ENCODE measurements at places on chromosomes 3 and 15.

- no peak for DNase-seq
These were observed 32.8 kb upstream of the SFMBT1 start for GRCh38 chr3:53078656-53079055.

DNA sequence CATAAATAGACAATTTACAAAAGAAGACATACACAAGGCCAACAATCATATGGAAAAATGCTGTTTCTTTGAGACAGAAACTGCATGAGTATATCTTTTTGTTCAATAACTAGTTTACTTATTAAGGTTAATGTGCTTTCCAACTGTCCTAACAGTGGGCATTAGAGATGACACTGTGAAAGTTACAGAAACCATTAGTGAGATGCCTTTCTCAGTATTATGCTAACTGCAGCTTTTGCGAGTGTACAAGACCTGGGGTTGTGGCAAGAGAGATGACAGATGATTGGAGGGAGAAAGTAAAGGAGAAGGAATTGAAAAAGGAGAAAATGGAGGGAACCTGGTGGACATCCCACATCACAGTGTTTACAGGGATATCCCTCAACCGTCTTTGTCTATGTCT lies 640.5 kb downstream of the ZPLD1 start:
- no peak for DNase-seq

GRCh38 chr3:3806856-3807255 lies 7.6 kb downstream of the LRRN1 start:
- no peak for DNase-seq

- DNase-seq: no peak
These were observed 93.5 kb downstream of the WDR72 start for GRCh38 chr15:53665930-53666329.

GRCh38 chr3:72181251-72181650 lies 396.3 kb upstream of the PROK2 start:
- DNase-seq: no peak

- no peak for DNase-seq
These were observed 6.2 kb upstream of the ZNF774 start for GRCh38 chr15:90345857-90346256.

DNA sequence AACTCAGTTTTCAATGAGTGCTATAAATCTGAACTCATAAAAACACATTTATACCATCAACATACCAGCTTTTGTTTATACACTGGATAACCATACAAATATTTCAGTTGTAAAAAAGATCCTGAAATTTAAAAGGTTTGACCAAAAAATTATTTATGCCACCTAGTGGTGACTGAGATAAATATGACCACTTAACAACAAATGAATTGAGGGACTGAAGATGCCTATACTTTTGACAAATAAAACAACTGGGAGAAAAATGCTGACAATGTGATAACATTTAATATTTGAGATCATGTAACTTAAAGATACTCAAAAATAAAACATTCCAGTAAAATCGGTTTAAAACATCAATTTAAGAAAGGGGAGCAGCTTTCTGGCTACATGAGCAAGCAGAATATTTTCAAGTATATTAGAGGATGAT lies 30.4 kb downstream of the ATG3 start:
- no peak for DNase-seq

DNA sequence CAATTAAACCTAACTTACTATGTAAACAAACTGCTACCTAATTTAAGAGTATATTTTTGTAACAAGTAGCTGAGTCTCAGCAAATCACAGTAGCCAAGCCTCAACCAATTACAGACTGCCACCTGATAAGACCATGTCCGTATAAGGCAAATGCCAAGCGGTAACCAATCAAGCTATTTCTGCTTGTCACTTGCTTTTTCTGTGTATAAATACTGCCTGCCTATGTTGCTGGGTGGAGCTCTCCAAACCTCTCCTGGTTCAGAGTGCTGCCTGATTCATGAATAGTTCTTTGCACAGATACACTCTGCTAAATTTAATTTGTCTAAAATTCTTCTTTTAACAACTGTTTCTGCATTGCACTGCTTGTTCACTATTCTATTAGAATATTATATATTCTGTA lies 42.6 kb downstream of the ZNF148 start:
- no peak for DNase-seq

GRCh38 chr15:48501208-48501607 lies 144.3 kb downstream of the FBN1 start:
- no peak for DNase-seq

DNA sequence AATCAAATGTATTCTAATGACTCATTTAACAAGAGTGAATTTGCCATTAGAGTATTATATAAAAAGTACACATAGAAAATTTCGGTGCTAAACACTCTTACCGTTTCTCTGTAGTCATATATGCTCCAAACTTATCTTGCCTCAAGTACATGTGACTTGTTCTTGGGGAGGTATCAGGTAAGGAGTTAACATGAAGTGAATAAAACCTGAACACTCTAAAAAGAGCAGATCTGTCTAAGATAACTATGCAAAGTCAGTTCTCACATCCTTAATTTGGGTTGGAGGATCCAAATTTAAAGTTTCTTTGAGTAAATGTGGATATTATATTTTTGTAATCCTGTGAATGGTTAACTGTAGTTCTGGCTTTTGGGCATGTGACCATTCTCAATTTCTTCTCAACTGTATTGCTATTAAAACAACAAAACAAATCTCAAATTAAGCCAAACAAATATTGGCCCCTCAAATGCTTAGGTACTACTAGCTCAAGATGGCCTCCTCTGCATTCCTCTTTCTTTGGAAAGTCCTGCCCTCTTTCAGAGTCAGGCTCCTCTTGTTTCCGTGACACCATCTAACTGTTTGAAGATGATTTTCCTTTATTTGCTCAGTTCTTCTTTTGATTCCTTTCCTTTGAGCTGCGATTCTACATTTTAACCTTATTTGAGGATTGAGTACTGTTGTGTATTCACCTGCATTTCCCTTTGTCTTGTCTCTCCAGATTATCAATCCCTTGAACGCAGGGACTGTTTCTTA lies 4.2 kb downstream of the EDEM1 start:
- no peak for DNase-seq

GRCh38 chr15:65535192-65535591 lies 4.9 kb downstream of the HACD3 start:
- no peak for DNase-seq

- no peak for DNase-seq
These were observed 4.5 kb downstream of the B2M start for GRCh38 chr15:44715797-44716334.

DNA sequence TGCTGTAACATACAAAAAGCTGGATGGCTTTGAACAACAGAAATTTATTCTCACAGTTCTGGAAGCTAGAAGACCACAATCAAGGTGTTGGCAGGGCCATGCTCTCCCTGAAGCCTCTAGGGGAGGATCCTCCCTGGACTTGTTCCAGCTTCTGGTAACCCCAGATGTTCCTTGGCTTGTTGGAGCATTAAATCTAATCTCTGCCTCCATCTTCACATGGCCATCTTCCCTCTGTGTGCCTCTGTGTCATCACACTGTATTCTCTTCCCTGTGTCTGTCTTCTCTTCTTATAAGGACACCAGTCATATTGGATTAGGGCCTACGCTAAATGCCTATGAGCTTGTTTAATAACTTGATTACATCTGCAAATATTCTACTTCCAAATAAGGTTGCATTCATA lies 109.5 kb downstream of the STAG1 start:
- DNase-seq: no peak

DNA sequence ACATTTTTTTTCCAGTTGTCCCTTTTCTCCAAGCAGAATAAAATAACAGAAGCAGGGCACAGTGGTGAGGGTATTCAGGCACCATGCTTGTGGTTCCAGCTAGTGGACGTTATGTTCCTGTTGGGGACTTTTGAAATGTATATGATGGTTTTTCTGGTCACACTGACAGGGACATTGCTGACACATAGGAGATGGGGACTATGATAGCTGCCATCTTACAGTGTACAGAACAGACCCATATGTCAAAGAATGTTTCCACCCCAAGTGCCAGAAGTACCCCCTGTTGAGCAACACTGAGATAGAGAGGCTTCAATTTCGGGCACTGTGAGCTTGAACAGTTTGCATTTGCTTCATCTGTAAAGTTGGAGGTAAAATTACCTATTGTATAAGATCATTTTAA lies 38.6 kb downstream of the MCTP2 start:
- DNase-seq: no peak

- peak; percentile 10 for DNase-seq
These were observed 180.7 kb upstream of the GRM7 start for GRCh38 chr3:6680119-6680806.

DNA sequence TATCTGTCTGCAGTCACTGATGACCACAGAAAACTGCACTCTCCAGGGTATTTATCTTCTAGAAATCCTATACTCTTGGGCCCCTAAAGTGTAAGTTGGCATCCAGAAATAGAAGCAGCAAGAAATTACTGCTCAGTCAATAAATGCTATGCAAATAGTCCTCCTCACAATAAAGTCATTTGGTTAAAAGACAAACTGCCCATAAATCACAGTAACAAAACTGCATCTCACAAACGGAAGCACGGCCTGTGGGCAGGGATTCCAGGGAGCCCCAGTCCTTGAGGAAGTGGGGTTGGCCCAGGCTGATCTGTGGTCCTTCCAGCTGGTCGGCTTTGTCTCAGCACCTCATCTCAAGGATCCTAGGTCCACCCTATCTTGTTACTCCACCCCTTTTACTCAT lies 29.7 kb upstream of the SPATA12 start:
- no peak for DNase-seq

- DNase-seq: no peak
These were observed 2.8 kb upstream of the PAK2 start for GRCh38 chr3:196736670-196737374.

DNA sequence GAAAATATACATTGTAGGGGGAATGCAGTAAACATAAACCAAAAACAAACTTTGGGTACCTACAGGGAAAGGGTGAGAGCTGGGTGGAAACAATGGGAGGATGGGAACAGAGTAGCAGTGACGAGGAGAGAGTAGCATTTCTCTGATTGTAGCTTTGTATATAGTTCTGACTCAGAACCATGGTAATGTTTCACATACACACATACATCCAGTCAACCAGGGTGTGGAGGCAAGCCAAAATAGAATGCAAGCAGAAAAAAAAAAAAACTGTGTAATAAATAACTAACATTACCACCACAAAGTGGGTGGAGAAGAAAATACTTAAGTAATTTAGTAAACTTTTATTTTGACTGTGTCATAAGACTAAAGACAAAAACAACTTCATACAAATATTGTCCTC lies 27.2 kb downstream of the BCL2A1 start:
- DNase-seq: peak; percentile 41

GRCh38 chr3:7700977-7701376 lies 800.6 kb upstream of the LMCD1 start:
- no peak for DNase-seq

- no peak for DNase-seq
These were observed 27.0 kb upstream of the RNF7 start for GRCh38 chr3:141710888-141711616.

- no peak for DNase-seq
These were observed 573.6 kb upstream of the ARRDC4 start for GRCh38 chr15:97386940-97387339.

DNA sequence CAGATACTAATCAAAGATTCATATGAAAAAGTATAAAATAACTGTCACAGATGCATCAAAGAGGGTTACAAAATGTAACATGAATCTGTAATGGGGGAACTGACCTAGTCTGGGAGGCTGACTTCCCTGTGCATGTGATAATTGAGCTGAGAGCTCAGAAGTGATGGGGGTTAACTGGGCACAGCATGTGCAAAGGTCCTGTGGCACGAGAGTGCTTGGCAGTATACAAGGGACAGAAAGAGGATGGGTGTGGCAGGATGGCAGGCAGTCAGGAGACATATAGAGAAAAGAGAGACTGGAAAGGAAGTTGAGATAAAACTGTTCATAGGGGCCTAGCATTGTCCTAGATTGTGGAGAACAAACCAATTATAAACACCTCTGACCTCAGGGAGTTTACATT lies 47.8 kb upstream of the IREB2 start:
- no peak for DNase-seq

DNA sequence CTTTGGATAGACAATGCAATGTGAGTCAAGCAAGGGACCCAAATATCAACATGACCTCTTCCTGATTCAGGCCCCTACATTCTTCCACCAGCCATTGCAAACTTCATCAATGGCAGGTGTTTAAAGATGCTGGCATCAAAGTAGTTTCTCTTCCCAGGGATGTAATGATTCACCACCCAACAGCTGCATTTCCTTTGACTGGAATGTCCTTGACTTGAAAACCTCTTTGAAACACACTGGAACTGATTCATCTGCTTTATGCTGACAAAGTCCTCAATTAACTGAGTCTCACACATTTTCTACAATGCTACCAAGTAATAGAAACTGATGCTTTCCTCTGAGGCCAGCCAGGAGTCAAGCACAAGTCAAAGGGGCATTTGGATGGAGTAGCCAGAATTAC lies 385.5 kb downstream of the GBE1 start:
- DNase-seq: no peak

- DNase-seq: no peak
These were observed 59.5 kb upstream of the ZNF148 start for GRCh38 chr3:125434582-125435011.

DNA sequence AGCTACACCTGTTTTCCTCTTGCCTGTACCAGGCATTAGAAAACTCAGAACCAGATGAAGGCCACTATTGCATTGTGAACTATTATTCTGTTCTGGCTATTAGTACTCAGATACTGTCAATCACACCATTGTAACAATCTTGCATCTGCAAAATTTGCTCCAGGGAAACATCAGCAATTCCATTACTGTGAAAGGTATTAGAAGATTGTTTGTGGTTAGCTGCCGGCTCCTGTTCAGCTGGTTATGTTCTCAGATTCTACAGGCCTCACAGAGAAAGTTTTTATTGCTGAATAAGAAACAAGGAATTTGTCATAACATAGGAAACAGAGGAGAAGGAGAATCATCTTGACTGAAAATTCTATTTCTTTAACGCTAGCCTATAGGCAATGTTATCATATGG lies 179.9 kb downstream of the PLOD2 start:
- DNase-seq: no peak

- DNase-seq: no peak
These were observed 514.8 kb downstream of the MECOM start for GRCh38 chr3:169148448-169149348.

DNA sequence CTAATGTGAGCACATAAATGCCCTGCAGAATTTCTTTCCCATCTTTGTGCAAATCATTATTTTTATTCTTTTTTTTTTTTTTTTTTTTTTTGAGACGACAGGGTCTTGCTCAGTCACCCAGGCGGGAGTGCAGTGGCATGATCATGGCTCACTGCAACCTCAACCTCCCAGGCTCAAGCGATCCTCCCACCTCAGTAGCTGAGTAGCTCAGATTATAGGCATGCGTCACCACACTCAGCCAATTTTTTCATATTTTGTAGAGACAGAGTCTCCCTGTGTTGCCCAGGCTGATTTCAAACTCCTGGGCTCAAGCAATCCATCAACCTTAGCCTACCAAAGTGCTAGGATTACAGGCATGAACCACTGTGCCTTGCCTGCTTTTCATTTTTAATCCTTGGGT lies 22.9 kb downstream of the DAG1 start:
- no peak for DNase-seq
